A549 treated with Hydrocortisone at 1 μM for 4 hours (cell line): ENCODE measurements at places on chromosomes 1 and 21. TPM values are rescaled to one million over a fixed set of nuclear protein-coding genes. Genes with fewer than 3 reads are reported as not detected.

NEK2 gene
- total RNA-seq: 33.4 to 49.9 TPM (median 40.4 TPM) in 5 replicates

REN gene
- 0.07 to 0.09 TPM in 2 of 5 replicates, not detected in the others for total RNA-seq

TGFBR3 gene
- 5.5 to 8.3 TPM (median 6.3 TPM) in 5 replicates for total RNA-seq

OLIG2 gene
- total RNA-seq: not detected in 5 replicates

AMY1A gene
- not detected in 5 replicates for total RNA-seq

GJA8 gene
- total RNA-seq: not detected in 5 replicates

OR2G6 gene
- not detected in 5 replicates for total RNA-seq

GPX7 gene
- total RNA-seq: not detected in 5 replicates

RHD gene
- not detected in 5 replicates for total RNA-seq

ATAD3B gene
- total RNA-seq: 1.3 to 3.2 TPM (median 2.9 TPM) in 5 replicates

FMO5 gene
- total RNA-seq: 0.35 to 0.64 TPM (median 0.39 TPM) in 5 replicates

TMEM200B gene
- 0.08 to 0.20 TPM (median 0.08 TPM) in 5 replicates for total RNA-seq

SLC16A4 gene
- 26.6 to 43.5 TPM (median 33.7 TPM) in 5 replicates for total RNA-seq

XCL1 gene
- total RNA-seq: not detected in 5 replicates

LTN1 gene
- total RNA-seq: 3.8 to 7.6 TPM (median 6.2 TPM) in 5 replicates
